Cardiac septum (tissue), 1 donor: ENCODE measurements at places on chromosomes 12 and 14. TPM values are rescaled to one million over a fixed set of nuclear protein-coding genes. Genes with fewer than 3 reads are reported as not detected.

DNA sequence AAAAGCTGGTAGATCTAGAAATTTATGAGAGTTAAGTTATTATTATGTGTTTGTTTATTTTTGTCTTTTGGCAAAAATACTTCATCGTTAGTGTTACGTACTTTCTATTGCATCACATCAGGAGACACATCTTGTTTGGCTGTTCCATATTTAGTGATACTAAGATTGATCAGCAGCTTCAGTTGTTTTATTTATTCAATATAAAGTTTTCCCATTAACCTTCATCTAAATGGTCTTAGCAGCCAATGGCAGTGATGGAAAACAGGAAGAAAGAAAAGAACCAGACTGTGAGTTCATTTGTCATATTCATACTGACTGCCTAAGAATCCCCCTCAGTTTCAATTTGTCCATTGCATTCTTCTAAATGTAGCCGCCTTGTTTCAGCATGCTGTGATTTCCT, 122.3 kb downstream of the METTL25 start:
- DNase-seq = no peak

DNA sequence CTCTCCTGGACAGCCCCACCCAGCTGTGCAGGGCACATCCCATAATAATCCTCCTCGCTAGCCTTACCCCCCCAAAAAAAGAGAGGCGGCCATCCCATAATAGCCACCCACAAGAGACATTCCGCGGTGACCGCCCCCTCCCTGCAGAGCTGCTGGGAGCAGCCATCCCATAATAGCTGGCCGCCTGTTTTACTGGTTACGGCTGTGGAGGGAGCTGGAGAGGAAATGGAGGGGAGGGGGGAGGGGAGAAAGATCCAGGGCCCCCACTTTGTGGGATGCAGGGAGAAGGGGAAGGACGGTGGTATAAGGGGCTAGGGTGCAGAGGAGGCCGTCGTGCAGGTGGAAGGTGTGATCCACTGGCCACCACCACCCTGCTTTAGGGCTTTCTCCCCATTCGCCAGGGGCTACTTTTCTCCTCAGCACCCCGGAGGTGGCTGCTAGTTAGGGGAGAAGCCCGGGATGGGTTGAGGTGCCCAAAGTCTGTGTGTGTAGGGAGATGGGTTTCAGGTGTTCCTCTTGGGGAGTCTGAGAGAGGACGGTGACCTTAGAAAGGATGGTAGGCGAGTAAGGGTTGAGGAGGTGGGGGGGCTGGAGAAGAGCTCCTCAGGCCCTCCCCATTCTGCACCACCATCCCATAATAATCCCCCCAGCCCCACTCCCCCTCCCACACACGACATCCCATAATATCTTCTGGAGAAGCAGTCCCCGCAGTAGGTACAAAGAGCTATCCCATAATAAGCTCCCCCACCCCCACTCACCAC, 6.0 kb upstream of the CHD4 start:
- DNase-seq = no peak

Gene KCNC2
- total RNA-seq = not detected

DNA sequence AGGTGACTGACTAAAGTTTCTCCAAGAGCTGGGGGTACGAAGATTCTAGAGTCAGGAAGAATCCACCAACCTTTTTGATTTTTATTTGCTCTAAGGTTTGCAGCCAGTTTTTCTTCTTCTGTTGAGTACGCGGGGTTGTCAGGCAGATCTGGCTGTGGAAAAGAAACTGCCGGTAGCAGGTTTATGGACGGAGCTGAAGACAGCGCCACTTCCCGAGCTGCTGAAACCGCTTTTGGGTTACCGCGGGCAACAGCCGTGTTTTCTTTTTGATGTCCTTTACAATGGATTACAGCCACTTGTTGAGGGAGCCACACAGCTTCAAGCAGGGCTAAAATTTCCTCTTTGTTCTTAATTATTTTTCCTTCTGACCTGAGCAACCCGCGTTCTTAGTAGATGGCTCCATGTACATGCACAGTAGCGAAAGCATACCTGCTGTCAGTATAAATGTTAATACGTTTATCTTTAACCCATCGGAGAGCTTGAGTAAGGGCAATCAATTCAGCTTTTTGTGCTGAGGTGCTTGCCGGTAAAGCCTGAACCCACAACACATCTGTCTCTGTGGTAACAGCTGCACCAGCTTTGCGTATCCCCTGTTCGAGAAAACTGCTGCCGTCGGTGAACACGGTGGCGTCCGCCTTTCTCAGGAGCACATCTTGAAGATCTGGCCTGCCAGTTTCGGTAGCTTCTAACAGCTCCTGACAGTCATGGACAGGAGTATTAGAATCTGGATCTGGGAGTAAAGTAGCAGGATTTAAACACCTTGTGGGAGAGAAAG, 674.3 kb downstream of the TMEM121 start:
- no peak for DNase-seq

GRCh38 chr14:96999654-97000155, 202.5 kb downstream of the VRK1 start:
- no peak for DNase-seq

GRCh38 chr14:75979648-75980565, 1.9 kb downstream of the TGFB3 start:
- no peak for DNase-seq

GRCh38 chr14:83379436-83379835, 1845.8 kb upstream of the SEL1L start:
- DNase-seq = no peak

DNA sequence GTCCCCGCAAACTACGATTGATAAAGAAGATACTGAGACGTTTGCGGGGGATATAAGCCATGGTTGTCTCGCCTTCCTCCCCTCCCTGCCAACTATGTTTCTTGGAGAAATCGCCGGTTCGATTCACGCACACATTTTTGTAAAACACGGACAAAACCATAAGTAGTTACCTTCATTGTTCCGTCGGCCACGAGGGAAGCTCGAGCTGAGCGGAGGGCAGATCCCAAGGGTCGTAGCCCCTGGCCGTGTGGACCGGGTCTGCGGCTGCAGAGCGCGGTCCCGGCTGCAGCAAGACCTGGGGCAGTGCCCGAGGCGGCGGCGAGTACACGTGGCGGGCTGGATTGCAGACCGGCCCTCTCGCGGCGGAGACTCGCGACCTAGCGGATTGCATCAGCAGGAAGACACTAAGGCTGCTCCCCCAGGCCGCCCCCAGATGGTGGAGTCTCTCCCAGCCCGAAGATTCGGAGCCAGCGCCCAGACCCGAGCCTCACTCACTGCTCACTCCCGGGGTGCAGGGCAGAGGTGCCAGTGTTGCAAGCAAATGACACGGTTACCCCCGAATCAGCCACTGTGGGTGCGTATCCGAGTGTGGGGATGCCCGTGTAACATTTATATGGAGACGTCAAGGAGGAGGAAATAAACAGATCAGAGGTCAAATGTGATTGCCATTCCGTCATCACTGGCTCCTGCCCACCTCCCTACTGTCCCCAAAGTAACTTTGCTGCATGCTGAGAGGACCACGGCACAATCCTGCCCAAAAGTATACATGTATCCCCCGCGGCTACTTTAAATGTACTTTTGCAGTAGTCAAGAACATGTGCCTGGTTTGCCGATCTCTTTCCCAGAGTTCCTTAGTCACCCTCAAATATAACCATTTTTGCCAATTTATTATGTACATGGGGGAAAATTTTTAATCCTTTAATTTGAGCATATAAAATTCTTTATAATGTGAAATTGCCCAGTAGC, at the start of gene BCAT1:
TSS of gene BCAT1 (minus strand) at position 345 of the 966 bp plus-strand sequence. CDS start at position 176, 169 bp downstream.
- DNase-seq = peak; percentile 85

GRCh38 chr14:98168211-98168985, 1103.6 kb downstream of the BCL11B start:
- DNase-seq = no peak

DNA sequence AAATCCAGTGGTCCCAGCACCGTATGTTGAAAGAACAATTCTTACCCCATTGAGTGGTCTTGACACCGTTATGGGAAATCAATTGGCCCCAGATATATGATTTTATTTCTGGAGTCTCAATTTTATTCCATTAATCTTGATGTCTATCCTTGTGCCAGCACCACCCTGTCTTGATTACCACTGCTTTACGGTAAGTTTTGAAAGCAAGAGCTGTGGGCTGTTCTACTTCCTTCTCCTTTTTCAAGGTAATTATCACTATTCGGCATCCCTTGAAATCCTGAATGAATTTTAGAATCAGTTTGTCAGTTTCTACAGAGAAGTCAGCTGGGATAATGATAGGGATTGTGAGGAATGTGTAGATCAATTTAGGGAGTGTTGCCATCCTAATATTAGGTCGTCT, 160.8 kb upstream of the SFSWAP start:
- no peak for DNase-seq

Gene TAS2R14
- 1.3 TPM for total RNA-seq

Gene PARPBP
- total RNA-seq = 0.51 TPM

DNA sequence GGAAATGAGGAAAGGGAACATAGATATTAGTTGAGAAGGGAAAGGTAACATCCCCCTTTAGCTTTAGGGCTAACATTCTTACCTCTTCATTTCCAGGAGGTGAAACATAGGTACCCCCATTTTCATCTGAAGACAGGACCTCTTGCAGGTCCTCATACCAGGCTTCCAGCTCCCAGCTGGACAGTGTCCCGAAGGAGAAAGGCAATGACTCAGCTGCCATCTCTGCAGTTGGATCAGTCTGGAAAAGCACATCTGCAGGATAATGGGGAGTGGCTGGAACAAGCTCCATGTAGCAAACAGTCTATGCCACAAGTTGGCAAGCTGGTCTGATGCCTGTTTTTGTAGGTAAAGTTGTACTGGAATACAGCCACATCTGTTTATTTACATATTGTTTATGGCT, 3.1 kb downstream of the DDIT3 start:
- no peak for DNase-seq

GRCh38 chr14:101349108-101349507, 212.2 kb upstream of the DIO3 start:
- DNase-seq = no peak

Gene TMEM30B
- 5.2 TPM for total RNA-seq

GRCh38 chr14:30849354-30849753, 25.0 kb upstream of the COCH start:
- DNase-seq = no peak

GRCh38 chr14:89956661-89957009, 908 bp downstream of the TDP1 start:
- no peak for DNase-seq

DNA sequence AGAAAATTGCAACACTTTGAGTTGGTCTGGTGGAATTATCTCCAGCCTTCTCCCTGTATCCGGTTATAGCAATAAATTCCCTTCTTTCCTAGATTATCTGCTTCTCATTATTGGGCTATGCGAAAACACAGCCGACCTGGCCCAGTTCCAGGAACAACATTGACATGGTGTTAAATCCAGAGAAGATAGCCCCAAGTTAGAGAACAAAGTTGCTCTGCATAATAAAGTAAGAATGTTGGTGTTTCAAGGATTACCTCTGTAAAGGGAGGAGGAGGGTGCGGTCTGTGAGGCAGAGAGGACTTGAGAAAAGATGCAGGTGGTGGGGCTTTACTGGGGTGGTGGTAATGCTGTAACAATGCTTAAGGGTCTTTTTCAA, 12.1 kb downstream of the TCL1A start:
- DNase-seq = no peak

- no peak for DNase-seq
Measured at GRCh38 chr12:113083863-113084435, 27.4 kb downstream of the DTX1 start.

Gene SYT1
- not detected for total RNA-seq

- DNase-seq = no peak
Measured at GRCh38 chr12:27542628-27543027, 18.6 kb downstream of the PPFIBP1 start.

Gene CLECL1
- total RNA-seq = not detected

DNA sequence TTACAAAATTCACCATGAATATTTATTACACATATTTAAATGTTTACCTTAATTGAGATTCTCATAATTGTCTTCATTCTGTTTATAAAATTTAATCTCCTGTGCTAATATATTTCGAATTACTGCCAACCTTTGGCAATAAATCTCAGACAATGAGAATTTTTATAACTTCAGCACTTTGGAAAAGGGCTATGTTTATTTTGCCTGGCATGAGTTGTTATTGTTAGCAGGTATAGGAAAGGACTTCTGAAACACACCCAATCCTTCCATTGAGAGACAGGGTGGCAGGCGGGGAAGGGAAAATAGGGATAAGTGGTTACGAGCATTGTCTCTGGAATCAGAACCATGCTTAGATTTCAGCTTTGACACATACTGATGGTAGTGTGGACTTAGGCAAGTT, 12.1 kb upstream of the MSRB3 start:
- DNase-seq = no peak

Gene ALKBH2
- 9.7 TPM for total RNA-seq

DNA sequence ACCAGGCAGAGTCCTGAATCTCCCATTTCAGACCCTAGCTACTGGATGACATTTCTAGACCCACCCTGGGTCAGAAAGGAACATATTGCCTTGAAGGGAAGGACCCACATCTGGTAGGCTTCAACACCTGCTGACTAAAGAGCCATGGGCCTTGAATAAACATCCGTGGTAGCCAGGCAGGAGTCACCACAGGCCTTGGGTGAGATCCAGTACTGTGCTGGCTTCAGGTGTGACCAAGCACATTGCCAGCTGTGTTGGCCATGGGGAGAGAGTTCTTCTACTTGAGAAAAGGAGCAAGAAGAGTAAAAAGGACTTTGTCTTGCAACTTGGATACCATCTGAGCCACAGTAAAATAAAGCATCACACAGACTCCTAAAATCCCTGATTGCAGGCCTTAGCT, 332.6 kb downstream of the SLC16A7 start:
- DNase-seq = no peak

DNA sequence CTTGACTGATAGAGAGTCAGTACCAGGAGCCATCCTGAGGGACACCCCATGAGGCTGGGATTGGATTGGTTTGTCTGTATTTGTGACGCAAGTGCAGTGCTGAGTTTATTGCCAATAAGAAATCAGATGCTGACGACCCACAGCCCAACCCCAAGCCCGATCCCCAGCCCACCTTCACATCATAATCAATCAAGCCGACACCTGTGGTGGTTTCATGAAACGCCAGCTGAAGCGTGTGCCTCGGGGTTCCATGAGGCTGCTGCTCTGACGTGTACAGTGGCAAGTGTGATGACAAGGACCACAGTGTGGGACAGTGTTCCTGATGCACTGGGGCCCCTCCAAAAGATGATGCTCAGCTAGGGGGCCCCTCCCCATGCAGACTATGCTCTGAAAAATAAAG, 62.1 kb upstream of the C14orf180 start:
- peak; percentile 71 for DNase-seq

Gene LTB4R
- total RNA-seq = 1.8 TPM

Gene TSPAN9
- total RNA-seq = 299 TPM

DNA sequence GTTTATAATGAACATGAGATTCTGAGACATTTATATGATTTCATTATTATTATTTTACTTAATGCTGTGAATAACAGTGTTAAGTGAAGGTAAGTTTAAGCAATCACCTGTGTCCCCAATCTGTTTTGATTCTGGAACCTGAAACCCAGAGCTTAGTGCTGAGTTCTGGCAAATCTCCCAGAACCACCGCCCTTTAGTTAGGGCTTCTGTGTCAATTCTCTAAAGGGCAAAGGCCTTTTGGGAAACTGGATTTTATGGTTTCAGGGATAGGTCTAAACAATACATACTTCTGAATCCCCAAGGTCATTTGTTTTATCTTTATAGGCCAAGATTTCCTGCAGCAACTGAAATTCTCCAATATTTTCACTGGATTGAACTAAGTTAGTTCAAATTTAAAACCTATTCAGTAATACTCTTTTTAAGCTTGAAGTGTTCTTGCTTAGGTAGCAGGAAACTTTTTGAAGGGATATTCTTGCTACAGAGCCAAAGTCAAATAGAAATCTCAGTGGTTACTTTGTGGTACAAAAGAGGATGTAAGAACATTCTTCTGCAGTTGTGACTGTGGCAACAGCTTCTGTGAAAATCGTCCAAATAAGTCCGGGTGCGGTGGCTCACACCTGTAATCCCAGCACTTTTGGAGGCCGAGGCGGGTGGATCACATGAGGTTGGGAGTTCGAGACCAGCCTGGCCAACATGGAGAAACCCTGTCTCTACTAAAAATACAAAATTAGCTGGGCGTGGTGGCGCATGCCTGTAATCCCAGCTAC, 10.0 kb upstream of the PKP2 start:
- no peak for DNase-seq
